Stimulated activated CD4-positive, alpha-beta T cell treated with anti-CD3 and anti-CD28 coated beads, Interleukin-15, amount 100 ng/mL, for 48 hours (primary cell): ENCODE measurements at places on chromosomes 3 and 15.

DNA sequence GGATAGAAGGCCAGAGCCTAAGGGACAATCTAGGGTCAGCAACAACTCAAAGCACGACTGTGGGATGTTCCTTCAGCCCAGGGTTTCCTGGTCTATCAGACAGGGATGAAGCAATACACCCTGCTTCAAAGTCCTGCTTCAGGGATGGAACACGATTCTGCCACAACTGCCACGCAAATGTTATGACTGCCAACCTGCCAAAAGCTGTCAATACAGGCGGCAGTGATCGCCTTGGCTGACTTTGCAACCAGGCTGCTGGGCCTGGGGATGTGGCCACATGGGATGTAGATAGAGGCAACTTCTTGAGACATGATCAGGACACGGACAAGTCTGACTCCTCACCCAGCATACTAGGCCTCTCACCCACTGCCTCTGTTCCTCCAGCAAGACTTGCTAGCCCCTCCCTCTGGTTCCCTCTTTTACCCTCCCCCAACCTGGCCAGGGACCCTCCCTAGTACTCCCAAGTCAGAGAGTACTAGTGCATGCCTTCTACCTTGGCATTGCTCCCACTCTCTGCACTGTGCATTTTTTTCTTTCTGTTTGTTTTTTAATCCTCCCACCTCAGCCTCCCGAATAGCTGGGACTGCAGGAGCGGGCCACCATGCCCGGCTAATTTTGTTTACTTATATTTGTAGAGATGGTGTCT lies 7.6 kb downstream of the CCDC12 start:
- DNase-seq: no peak

- DNase-seq: no peak
These were observed 7.2 kb downstream of the RNF13 start for GRCh38 chr3:149820183-149820582.

- no peak for DNase-seq
These were observed 18.7 kb upstream of the BCL2A1 start for GRCh38 chr15:79989682-79990081.

GRCh38 chr3:104297617-104298016 lies 1069.1 kb upstream of the ALCAM start:
- no peak for DNase-seq

DNA sequence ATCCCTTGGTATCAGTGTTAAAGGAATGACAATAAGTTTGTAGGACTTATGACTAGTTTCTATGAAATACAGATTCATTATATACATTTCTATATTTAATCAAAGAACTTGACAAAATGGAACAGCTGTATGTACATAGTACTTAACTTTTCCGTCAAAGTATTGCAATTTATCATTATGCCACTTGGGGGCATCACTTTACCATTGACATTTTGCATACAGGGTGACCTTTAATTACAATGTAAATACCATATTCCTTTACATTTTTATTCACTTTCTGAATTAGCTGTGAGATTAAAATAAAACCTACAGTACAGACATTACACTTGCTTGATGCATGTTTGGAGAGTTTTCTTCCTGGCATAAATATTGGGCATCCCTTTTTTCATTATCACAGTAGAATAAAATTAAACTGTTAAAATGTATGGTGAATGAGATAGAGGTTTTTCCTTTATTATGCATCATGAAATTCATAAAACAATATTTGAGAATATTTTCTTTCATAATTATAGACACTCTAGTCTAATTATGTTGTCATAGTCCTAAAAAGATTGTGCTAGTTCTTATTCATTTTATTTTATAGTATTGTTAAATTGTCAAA lies 6.9 kb downstream of the NEK11 start:
- no peak for DNase-seq

DNA sequence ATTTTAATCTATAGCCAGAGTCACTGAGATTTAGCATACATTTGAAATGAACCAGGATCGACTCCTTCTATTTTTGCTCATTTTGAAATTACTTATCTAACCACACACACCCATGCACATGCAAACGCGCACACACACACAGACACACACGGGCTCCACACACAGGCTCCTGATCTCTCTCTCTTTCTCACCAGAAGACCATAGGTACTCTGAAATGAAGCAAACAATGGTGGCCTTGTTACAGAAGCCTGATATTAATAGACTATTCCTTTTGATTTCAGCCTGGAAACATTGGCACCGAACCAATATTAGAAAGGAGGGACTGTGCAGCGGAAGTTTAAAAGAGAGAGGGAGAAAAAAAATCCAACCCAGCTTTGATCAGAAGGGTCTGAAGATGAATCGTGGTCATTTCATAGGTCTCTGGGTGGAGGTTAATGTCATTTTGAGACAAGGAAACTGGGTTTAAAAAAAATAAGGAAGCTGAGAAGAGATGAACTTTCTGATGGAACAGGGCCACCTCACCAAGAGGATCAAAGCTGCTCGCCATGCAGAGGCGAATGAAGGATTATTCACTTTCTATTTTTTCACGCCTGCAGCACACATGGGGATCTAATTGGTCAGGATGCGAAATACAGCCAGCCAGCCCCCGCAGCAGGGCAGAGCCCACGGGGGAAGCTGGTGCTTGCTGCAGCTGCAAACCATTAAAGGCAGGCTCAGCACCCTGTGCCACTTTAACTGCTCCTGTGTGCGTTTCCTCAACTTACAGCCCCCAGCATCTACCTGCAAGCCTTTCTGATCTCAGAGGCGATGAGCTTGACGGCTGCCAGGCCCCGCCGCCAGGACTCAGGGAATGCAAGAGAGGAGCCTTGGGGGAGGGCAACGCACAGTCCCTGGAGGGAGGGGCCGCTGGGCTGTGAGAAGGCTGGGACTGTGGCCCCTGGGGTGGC lies 88.8 kb downstream of the HES1 start:
- DNase-seq: no peak
